Stimulated activated CD4-positive, alpha-beta T cell treated with anti-CD3 and anti-CD28 coated beads, Interleukin-15, amount 100 ng/mL, for 48 hours (primary cell): ENCODE measurements at places on chromosomes 4 and X.

DNA sequence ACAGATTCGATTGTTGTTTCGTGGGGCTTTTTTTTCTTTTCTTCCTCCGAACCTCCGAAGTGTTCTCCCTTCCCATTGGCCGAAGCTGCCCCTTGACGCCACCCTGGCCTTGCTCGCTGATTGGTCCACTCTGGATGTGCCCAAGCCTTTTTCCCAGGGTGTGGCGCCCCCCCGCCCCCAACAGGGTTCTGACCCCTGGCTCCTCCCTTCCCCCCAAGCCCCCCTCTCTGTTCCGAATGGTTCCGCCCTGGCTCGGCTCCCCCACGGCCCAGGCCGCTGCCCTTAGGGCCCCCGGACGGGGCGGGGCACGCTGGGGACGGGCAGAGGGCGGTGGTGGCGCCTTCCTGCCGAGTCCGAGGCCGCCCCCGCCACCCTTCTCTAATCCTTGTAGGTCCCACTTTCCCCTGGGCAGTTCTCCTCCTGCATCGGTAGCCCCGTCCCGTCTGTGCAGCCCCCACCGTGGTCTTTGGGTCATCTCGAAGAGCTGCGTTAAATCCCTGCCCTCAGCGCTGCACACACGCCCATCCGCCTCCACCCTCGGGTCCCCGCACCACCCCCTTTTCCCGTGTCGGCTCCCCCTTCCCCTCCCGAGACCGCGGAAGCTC, 25.5 kb downstream of the UTP14A start:
- DNase-seq = peak; percentile 30

DNA sequence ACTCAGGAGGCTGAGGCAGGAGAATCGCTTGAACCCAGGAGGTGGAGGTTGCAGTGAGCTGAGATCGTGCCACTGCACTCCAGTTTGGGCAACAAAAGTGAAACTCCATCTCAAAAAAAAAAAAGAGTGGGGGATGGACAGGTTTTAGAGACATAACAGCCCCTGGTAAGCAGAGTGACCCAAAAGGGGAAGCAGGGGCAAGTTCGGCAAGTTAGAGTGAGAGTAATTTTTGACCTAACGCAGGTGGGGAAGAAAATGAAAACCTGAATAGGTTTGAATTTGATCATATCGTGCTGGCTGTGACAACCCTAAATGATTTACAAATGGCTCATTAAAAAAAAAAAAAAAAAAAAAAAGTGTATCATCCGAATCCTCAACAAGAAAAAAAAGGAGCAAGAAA, 25.7 kb upstream of the TMEM131L start:
- DNase-seq = no peak

DNA sequence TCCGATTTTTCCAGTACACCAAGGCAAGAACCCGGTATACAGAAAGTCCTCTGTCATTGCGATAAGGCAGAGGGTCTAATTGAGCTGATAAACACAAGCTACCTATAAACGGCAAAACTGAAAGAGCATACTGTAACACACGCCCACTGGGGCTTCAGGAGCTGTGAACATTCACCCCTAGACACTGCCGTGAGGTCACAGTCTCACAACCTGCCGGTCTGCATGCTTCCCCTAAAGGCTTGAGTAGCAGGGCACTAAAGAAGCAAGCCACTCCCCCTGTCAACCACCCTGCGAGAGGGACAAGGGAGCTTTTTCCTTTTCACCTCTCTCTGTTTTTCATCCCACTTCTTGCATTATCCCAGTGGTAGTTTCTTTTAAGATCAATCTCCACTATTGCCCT, 22.4 kb upstream of the F9 start:
- DNase-seq = no peak

- no peak for DNase-seq
Measured at GRCh38 chr4:164068392-164068791, 573.9 kb downstream of the TMA16 start.

DNA sequence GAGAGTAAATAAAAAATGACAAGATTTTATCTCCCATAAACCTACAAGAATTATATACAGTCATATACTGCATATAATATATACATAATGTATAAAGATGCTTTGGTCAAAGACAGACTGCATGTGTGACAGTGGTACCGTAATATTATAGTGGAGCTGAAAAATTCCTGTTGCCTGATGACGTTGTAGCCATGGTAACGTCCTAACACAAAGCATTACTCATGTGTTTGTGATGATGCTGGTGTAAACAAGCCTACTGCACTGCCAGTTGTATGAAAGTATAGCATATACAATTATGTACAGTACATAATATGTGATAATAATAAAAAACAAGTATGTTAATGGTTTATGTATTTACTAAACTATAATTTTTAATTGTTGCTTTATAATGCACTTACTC, 245.2 kb upstream of the CENPE start:
- DNase-seq = no peak

GRCh38 chrX:66731398-66731797, 92.5 kb upstream of the EDA2R start:
- DNase-seq = no peak

- DNase-seq = no peak
Measured at GRCh38 chr4:13483136-13483767, 888 bp downstream of the RAB28 start.

DNA sequence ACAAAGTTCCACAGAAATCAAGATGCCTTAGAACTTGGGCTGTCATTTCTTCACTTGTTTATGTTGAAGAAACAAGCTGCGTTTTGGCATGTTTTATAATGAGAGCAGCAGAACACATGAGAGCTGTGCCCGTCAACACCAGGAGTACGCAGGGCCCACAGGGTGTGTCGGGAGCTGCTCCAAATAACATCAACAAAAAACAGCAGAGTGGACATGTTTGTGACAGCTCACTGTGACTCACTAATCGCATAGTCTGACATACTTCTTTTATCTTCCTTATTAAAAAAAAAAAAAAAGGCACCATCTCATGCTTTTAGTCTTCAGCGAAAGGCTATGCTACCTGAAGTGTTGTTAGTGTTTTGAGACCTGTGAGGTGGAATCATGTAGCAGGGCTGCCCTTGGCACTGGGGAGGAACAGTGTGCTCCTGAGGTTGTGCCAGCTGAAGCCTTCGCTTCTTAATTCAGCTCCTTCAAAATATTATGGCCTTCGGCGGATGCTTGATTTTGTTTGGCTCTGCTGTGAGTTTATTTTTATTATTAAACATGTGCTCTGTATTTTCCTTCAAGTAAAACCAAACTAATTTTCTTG, 32.8 kb downstream of the FHDC1 start:
- DNase-seq = no peak

DNA sequence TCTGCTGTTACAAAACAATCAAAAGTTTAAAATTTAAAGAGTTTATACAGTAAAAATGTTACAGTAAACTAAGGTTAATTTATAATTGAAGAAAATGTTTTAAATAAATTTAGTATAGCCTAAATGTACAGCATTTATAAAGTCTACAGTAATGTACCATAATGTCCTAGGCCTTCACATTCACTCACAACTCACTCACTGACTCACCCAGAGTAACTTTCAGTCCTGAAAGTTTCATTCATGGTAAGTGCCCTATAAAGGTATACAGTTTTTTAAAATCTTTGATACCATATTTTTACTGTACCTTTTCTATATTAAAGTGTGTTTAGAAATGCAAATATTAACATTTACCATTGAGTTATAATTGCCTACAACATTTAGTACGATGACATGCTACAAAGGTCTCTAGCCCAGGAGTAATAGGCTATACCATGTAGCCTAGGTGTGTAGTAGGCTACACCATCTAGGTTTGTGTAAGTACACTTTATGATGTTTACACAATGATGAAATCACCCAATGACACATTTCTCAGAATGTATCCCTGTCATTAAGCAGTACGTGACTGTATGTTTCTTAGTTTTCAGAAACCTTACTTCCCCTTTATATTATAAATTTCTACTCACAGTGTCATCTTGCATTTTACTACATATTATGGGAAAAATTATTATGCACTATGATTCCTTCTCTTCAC, 320.8 kb downstream of the ADAM29 start:
- DNase-seq = no peak

DNA sequence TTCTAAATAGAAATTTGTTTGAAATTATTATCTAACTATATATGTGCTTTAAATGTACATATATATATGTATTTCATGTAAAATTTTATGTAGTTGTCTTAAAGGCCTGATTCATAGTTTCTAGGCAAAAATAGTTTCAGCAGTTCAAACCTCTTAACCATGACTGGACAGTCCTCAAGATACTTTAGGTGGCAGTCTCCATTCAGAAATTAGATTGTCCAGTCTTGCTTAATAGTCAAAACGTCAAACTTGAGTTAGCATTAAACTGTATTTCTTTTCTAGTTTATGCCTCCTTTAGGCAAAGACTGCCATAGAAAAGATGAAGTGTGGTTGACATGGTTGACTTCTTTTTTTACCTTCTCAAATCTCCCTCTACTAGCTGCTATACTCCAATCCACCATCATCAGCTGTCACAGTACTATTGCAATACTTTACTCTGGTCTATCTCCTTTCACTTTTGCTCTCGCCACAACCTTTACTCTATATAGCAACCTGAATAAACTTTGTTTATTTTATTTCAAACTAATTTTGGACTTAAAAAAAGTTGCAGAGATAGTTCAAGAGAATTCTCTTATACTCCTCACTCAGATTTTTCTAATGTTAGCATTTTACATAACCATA, 395.6 kb upstream of the DIPK2B start:
- no peak for DNase-seq

DNA sequence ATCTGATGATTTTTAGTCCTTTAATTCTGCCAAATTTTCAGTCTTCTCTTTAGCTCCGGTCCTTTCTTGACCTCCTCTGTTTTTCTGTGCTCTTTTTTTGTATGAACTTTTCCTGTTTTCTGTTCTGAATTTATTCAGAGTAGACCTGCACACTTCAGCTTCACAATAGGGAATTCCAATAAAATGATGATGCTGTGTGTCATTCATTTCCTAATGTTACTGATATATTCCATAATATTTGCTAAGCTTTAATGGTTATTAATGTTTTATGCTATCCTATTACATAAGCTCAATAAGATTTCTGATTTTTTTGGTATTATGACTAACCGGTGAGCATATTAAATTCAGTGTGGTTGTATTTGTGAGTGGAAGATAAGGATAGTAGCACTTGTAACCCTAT, 13.9 kb upstream of the MAD2L1 start:
- DNase-seq = no peak

DNA sequence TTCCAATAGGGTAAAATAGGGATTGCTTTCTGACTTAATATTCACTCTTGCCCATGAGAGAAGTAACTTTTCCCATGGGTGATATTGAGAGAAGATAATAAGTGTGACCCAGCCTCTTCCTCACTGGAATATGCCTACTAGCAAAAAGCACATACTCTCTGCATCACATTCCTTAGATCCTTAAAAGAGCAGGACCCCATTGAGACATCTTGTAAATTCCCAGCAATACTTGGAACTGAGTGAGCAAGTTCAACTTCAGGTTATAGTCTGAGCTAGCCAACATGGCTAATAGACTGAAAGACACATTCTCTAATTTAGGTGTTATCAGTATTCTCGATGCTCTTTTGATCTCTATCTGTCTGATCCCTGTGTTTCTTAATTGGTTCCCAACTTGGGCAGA, 1372.3 kb downstream of the STIM2 start:
- DNase-seq = no peak

- no peak for DNase-seq
Measured at GRCh38 chrX:12567857-12568256, 223.4 kb upstream of the PRPS2 start.

DNA sequence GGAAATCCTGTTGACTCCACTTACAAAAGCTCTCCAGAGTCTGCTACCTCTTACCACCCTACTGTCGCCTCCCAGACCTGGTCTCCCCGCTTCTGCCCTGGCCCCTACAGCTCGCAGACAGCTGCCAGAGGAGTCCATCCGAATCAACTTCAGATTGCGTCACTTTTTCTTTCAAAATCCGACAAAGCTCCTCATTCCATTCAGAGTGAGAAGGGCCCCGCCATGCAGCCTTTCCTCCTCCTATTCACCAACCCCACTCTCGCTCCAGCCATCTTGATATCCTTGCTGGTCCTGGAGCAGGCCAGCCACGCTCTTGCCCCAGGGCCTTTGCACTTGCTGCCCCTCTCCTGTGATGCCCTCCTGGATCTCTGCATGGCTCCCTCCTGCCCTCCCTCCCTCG, 5.2 kb upstream of the OPN1LW start:
- DNase-seq = no peak

GRCh38 chr4:52837716-52838558, 24.2 kb upstream of the RASL11B start:
- no peak for DNase-seq

DNA sequence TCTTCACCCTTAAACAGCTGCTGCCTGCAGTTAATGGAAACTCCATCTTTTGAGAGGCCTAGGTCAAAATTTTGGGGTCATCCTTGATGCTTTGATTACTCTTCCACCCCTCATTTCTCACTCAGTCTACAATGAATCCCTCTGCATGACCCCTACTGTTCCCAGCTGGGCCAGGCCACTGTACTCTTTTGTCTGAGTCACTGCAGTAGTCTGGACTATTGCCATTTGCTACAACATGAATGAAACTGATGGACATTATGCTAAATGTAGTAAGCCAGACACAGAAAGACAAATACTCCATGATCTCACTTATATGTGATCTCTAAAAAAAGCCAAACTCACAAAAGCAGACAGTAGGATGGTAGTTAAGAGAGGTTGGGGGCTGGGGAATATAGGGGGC, 28.3 kb downstream of the STK32B start:
- DNase-seq = no peak

- DNase-seq = no peak
Measured at GRCh38 chr4:186030399-186030775, 38.6 kb upstream of the TLR3 start.

DNA sequence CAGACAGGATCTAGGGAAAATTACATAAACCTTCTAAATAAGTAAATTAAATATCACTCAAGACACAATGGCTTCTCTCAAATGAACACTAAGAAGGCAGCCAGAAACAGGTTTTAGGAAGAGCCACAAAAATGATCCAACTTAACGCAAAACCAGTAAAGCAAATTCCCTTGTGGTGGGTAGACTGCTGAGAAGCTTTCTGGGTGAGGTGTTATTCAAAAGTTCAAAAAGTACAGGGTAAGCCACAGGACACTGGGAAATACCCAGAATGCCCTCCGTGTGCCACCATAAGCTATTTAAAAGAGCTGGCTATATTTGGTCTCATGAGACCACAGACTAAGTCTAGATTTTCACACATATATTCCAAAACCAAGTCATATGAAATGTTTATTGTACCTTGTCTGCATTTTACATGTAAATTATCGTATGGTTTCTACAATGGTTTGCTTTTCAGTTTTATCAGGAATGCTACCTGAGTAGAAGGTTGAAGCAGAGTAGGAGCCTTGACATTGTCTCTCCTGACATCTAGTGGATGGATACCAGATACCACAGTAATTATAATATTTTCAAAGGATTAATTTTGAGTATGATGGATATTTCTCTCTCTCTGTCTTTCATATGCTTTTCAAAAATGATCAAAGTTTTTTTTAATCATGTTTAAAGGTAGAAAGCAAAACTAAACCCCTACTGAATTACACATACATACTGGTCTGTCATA, 109.3 kb upstream of the KLHL13 start:
- no peak for DNase-seq

- no peak for DNase-seq
Measured at GRCh38 chrX:110671068-110671803, 124.4 kb downstream of the CHRDL1 start.

- DNase-seq = no peak
Measured at GRCh38 chrX:113873056-113873455, 710.8 kb upstream of the HTR2C start.

GRCh38 chrX:110168585-110168984, 149.3 kb downstream of the AMMECR1 start:
- DNase-seq = no peak

- DNase-seq = no peak
Measured at GRCh38 chrX:134625315-134625718, 33.0 kb downstream of the PLAC1 start.

GRCh38 chr4:16154451-16154850, 70.6 kb upstream of the PROM1 start:
- no peak for DNase-seq

- no peak for DNase-seq
Measured at GRCh38 chr4:108175966-108176365, 7.2 kb upstream of the LEF1 start.
